ENCODE measurements at places on chromosomes 7 and 10.

- no peak for DNase-seq
Measured at GRCh38 chr10:77037735-77038403, 599.7 kb downstream of the KCNMA1 start.

DNA sequence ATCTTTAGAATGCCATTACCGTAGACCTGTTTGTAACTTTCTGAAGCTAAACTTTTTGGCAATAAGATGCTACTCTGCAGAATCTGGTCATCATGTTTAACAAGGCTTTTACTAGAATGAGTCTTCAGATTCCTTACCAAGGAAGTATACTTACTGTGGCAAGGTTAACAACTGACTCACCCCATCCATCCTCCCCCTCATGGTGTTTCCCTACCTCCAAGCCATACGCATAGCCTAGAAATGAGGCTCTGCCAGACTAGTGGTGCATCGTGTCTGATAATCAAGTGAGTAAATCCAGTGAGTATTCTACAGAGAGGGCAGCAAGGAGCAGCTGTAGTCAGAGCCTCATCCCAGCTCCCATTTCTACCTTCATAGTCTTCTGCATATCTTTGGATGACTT is 223.6 kb downstream of the IPMK start:
- DNase-seq = no peak

- DNase-seq = peak; percentile 71
Measured at GRCh38 chr10:26215935-26216584, 514 bp upstream of the GAD2 start.

DNA sequence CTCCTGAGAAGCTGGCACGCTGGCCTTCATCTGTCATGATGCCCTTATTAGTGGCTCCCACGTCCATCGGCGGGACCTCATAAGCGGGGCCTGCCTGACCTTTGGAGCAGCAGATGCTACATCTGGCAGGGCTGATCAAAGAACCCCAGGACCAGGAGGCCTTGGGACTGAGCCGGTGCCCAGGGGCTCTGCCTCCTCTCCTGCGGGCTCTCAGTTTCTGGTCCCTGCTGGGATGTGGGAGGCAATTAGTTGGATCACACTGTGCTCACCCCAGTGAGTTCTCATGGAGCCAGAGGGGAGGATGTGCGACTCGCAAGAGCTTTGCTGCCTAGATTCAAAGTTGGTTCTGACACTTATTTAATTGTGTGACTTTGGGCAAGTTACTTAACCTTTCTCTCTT is 28.7 kb upstream of the SFRP5 start:
- no peak for DNase-seq

DNA sequence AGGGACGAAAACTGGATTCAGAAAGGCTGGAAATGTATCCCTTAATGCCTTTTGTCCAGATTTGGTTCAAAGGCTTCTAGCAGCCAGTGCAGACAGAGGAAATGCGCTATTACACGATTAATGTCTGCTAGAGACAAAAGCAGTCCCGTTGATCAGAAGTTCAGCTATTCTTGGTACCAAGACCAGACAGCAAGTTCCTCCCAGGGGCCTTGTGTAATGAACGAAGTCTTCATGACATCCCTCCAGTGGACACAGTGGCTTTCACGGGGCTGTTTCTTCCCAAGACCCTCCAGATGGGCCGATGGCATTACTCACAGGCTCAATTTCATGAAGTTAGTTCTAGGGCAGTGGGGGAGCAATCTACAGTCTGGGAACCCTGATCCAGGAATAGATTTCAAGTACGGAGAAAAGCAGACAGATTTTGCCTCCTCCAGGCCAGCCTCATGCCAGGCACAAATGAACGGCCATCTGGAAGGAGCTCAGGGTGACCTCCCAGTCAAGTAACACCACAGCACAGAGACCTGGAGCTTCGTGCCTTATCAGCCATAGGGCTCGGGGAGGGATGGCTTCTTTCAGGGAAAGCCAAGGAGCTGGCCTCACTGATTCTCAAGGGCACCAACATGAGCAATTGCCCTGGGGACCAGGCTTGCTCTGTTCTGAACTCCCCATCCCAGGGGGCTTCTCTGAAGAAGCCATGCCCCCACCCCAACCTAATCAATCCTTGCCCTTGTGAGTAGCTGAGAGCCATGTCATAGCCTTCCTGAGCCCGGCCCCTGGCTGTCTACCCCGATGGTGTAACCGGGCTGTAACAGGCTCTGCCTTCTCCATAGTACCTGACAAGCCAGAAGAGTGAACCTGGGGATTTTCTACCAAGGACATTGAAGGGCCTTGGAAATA is 101.1 kb downstream of the PRKAG2 start:
- DNase-seq = no peak

DNA sequence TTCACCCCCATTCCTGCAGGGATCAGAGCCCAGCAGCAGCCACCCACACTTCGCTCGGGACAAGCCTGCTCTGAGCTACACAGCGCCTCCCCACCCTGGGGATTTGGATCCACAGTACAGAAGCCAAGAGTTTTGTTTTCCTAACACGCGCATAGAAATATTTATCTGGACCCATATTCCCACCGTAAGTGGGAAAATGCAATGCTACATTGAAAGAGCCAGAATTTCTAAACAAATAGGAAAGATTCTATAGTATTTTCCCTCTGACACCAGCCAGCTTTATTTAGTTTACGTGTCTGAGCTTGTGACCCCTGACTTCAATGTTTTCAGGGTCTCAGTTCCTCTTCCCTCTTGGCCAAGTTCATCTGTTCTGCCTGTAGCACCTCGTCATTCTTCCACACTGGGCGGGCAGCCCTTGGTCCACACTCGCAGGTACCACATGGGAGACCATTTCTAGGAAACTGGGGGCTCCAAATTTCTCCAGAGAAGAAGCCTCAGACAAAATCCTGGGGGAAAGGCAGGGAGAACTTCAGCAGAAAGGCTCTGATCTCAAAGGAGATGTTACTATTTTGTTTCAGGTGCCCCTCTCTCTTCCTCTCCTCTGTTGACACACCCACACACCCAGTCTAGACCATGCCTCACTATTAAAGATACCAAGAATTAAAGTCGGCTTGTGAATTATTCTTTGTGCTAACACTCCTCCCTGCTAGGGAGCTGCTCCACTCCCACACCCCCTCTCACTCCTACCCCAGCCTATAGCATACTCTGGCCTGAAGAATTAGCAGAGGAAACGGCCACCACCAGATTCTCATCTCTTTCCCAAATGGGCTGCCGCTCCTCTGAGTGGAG is 116.0 kb upstream of the PCGF5 start:
- DNase-seq = no peak

DNA sequence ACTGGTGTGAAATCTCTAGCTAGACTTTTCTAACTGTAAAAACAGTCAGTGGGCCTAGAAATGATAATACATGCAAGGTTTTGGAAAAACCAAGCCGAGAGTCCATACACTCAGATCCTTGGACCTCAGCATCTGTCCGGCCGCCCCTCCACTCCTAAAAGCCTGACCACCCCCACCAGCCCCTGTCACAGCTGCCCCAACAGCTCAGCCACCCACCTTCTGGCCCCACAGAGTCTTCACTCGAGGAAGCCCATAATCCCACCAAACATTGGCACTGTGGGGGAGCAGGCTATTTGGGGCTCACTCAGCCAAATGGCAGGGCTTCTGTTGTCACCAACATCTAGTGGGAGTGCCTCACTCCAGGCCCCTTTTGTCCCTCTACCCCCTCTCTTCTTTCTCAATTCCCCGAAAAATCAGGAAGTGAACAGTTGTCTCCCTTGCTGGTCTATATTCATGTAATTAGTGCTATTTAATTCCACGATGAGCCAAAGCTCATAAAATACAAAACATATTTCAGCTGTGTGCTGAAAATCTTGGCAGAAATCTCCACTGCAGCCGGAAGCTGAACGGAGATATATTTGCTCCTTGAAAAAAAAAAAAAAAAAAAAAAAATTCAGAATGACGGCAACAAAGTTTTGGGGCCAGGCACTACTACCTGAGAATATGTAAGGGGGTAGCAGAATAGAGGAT is 55.5 kb downstream of the PLXNA4 start:
- DNase-seq = no peak

- no peak for DNase-seq
Measured at GRCh38 chr10:111323389-111323966, 246.6 kb downstream of the ADRA2A start.
